Fibroblast of skin of left biceps (primary cell): ENCODE measurements at places on chromosomes 4 and X.

- DNase-seq, result no peak
These were observed 6.3 kb upstream of the TBL1X start for GRCh38 chrX:9458516-9459078.

GRCh38 chrX:40078489-40079227 lies 19.1 kb downstream of the BCOR start:
- DNase-seq, result no peak

DNA sequence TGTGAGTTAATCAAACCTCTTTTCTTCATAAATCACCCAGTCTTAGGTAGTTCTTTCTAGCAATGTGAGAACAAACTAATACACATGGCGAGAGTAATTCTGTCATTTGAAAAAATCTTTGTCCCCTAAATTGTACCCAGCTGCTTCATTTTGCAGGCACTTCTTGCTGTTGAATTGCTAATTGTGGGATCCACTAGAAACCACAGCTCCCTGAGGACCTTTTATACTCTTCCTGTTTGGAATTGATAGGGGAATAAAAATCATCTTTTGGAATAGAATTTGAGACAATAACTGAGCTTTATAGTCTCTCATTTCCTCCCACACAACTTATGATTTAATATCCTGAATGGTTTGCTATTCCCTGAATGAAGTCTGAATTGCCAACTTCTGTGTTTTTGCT lies 170.2 kb downstream of the PACRGL start:
- DNase-seq, result no peak

DNA sequence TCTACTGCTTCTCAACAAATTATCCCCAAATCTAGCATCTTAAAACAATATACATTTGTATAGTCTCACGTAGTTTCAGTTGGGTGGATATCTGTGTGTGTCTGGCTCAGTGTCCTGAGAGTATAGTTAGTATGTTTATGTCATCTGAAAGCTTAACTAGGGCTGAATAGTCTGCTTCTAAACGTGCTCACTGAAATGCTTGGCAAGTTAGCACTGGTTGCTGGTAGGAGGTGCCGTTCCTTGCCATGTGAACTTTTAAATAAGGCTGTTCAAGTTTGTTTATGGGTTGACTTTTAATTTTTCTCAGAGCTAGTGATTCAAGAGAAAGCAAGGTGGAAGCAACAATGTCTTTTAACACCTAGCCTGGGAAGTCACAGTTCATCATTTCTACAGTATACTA lies 1673.6 kb downstream of the PCDH7 start:
- no peak for DNase-seq

GRCh38 chrX:137563681-137564651 lies 2.0 kb upstream of the ZIC3 start:
- no peak for DNase-seq

GRCh38 chr4:19722404-19722803 lies 529.3 kb upstream of the SLIT2 start:
- DNase-seq, result no peak

- DNase-seq, result peak; percentile 21
These were observed 100.7 kb downstream of the PTTG2 start for GRCh38 chr4:38060829-38061431.

GRCh38 chr4:137206781-137207180 lies 325.5 kb downstream of the PCDH18 start:
- no peak for DNase-seq

DNA sequence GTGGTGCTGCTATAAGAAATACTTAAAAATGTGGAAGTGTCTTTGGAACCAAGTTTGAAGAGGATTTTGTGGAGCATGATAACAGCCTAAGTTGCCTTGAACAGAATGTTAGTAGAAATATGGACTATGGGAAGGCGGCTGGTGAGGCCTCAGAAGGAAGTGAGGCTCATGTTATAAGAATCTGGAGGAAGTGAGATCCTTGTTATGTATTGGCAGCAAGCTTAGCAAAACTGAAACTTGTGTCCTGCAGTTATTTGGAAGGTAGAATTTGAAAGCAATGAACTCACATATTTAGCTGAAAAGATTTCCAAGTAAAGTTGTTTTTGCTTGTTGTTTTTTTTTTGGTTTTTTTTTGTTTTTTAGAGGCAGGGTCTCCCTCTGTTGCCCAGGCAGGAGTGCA lies 13.6 kb upstream of the MED14 start:
- no peak for DNase-seq

DNA sequence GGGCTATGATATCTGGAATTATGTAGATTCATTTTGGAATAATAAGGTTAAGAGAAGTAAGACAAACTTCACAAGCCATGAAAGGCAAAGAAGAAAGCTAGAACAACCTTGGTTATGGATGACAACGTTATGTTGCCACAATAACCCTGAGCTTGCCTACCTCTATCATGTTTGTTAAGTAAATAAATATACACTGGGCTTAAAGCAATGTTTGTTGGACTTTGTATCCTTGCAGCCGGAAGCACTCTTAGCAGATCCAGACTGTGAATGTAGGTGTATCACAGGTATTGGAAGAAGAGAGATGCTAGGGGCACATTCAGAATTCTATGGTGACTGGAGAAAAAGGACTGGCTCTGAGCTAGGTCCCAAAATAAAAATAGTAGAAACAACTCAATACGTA lies 214.4 kb downstream of the HS3ST1 start:
- no peak for DNase-seq

DNA sequence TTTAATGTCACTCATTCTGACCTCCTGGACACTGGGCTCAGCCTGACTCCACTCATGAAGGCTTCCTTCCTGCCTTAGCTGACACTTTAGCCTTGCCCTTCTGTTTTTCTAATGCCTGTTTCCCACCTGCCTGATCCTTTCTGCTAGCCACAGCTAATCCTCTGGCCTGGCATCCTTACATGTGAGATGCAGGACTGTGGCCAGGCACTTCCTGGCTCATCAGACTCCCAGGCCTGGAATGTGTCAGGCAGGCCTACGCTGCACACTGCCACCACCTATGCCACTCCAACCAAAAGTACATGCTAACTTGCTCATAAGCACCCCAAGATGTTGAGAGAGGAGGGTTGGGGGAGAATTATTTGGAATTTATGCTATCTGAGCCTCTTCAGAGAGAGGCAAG lies 138.8 kb upstream of the NALF2 start:
- DNase-seq, result no peak

- DNase-seq, result no peak
These were observed 96.7 kb downstream of the NAF1 start for GRCh38 chr4:163070023-163070422.

DNA sequence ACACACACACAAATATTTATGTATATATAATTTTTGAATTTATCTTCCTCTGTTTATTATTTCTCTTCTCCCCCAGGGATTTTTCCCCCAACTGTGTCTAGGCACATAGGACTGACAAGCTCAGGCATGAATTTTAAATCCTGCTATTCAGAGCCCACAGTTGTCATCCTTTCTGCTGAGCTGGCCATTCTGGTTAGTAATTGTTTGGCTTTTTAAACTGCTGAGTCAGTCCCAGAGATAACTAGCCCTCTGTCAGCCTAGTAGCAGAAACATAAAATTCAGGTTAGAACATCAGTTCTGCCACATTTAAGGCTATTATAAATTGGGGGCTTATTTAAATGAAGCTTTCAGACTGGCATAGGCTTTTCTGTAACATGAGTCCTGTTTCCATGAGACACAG lies 151.7 kb upstream of the MAOA start:
- DNase-seq, result no peak

GRCh38 chr4:183183906-183184535 lies 85.0 kb downstream of the WWC2 start:
- DNase-seq, result no peak

DNA sequence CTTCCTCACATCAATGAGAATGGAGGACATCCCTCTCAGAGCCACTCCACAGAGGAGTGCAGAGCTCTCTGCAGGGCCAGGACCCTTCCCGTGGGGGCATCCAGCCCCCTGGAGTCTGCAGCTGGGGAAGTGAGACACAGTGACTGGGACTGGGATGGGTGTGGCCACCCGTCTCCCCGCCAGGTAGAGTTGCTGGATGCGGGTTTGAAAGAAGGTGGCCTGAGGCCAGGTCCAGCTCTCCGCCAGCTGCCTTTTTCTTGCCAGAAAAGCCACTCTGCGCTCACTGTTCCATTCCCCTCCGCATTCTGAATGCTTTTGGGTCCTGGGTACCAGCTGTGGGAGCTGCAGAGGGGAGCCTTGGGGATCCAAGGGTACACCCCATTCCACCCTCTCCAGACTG lies 82.6 kb downstream of the ABLIM2 start:
- no peak for DNase-seq

DNA sequence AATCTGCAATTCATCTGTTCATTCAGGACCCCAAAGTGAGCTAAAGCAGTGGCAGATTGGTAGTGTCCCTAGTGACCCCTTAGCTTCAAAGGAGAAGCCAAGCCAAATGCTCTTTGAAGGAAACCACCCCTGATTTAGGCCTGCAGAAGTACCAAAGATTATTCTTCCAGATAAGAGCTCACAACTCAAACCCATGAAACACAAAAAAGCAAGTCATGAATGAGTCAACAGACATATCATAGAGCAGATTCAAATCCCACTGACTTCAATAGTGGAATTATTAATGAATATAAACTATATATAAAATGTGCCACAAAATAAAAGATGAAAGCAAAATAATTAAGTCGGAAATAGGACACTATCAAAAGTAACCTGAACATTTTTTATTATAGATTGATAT lies 197.6 kb downstream of the SCFD2 start:
- no peak for DNase-seq

DNA sequence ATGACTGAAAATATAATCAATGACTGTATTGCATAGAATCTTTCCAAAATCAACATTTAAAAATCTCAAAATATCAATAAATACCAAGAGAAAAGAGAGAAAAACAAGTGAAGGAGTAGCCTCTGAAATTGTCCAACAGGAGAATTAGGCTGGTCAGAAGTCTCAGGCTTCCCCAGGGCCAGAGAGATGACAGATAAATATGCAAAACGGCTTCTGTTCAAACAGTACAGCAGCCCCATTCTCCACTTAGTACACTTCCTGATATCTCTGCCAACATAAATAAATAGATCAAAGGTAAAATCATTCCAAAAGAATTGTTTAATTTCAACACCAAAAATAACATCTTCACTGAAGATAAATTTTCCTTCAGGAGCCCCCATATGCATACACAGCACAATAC lies 204.7 kb upstream of the GABRA2 start:
- DNase-seq, result no peak

DNA sequence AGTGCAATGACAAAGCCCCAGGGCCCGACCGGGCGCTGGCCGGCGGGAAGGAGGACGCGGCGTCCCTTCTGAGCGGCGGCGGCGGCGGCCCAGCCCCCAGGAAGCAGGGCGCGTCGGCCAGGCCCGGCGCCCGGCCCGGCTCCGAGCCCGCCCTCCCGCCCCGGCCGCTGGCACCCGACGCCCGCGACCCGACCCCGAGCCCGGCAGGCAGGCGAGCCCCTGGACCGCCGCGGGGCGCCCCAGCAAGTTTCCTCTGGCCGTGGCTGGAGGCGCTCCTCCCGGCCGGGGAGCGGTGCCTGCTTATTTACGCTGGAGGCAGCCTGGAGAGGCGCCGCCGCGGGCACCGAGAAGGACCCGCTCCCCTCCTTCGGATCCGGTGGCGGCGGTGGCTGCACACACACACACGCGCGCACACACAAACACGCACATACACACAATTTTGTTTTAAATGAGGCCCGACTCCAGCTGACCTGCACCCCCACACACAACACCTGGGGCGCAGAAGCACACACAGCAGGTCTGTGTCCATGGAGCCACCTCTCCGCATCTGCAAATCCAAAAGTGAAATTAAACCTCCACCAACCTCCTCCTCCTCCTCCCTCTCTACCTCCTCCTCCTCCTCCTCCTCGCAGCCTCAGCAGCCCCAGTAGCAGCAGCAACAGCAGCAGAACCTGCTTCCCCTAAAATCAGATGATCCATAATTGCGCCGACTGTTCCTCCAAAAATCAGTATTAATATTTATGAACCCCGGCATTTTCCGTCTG lies 669 bp downstream of the IRF2 start:
- DNase-seq, result no peak

DNA sequence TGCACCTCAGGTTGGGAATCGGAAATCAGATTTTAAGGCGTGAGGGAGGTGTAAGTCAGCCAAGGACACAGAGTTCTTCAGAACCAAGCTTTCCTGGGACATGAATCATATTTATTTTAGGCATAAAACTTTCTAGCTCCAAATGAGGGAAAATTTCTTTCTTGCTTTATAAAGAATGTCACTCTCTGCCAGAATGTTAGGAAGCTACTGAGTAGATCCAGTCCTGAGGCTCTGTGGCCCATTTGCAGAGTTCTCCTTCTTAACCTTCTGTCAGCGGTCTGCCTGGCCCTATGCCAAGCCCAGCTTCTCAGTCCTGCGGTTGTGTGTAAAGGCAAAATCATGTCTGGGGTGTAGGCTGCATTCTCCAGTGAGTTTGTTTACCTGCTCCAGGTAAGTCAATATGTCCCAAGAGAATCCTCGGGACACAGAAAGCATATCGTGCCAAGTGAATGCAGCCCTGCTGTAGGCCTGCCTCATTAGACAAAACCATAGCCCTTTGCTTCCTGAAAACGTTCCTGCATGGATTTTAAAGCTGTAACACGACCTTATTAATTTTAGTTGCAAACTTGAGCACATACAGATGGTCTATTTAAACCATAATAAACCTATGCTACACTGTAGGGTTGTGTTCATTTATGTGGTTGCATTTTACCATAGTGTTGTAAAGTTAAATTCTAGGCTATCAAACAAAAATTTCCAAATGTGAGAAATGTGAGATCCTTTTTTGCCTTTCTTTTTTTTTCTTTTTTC lies 29.2 kb upstream of the CCNI start:
- DNase-seq, result no peak

GRCh38 chrX:126137899-126138298 lies 28.2 kb downstream of the DCAF12L2 start:
- no peak for DNase-seq

- DNase-seq, result no peak
These were observed 72.4 kb upstream of the GATB start for GRCh38 chr4:151833174-151833573.

- no peak for DNase-seq
These were observed 1.6 kb upstream of the EFNB1 start for GRCh38 chrX:68827256-68827655.

GRCh38 chr4:54315561-54316538 lies 86.8 kb downstream of the PDGFRA start:
- no peak for DNase-seq

- DNase-seq, result no peak
These were observed 44.1 kb downstream of the NAA11 start for GRCh38 chr4:79281566-79282359.

GRCh38 chr4:113758372-113758771 lies 3.2 kb downstream of the CAMK2D start:
- peak; percentile 77 for DNase-seq
